WTC11 (cell line): ENCODE measurements at places on chromosomes 3 and 15. TPM values are rescaled to one million over a fixed set of nuclear protein-coding genes. Genes with fewer than 3 reads are reported as not detected.

GPR149 gene
- total RNA-seq: 0.09 TPM in 1 of 3 replicates, not detected in the others

DNA sequence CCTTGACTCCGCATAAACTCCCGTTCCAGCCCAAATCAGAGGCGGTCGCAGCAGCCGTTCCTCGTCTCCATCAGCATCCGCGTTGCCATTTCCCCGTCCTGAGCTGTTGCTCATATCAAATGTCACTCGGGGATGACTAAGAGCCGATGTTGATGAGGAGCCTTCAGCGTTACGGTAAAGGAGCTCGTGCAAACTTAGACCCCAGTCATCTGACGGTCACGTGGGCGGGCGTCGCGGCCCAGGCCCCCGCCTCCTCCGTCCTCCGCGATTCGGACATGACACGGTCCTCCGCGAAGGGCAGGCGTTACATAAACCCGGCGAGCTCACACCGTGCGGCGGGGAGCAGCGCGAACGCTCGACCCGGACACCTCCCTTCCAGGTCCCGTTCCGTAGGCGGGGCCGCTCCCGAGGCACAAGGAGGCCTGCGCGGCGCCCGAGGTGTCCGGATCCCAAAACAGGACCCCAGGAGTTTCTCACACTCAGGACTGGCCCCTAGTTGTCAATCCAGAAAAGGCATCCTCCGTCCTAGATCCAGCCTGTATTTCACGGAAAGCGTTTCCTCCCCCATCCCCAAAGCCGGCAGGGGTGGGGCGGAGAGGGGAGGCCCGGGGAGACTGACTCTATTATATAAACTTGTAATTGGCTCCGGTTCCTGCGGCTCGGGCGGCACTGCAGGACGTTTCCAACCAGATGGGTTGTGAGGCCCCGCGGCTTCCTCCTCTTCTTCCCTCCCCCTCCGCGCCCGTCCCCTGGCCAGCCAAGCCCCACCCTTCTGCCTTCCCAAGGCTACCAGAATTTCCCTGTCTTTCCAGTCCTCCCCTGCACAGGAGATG is 100.0 kb upstream of the IGF1R start:
- peak; percentile 72 for DNase-seq

DNA sequence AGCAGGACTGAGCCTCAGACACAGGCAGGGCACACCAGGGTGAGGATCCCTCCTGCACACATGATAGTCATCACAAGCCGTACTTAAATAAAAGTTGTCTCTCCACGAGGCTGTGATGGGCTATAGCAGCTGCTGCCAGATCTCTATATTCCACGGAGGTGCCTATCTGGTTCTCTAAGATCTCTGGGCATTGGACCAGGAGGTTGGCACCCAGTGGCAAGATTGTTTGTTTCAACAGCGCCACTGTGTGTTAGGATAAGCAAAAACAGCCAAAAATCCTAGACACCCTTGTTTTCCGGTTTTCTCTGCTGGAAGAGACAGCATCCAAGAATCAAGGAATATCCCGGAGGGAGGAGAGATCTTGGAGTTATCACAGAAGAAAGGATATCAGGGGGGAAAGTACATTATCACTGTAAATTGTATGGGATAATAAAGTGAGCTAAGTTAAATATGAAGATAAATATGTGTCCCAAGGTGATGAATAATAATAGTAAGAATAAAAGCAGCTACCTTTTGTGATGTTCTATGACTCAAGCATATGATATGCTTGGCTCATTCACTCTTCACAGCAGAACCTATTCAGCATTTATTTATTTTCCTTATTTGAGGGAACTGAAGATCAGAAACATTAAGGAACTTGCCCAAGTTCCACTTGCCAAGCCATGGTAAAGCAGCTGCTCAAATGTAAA is 90.6 kb upstream of the AKAP13 start:
- DNase-seq: no peak

DNA sequence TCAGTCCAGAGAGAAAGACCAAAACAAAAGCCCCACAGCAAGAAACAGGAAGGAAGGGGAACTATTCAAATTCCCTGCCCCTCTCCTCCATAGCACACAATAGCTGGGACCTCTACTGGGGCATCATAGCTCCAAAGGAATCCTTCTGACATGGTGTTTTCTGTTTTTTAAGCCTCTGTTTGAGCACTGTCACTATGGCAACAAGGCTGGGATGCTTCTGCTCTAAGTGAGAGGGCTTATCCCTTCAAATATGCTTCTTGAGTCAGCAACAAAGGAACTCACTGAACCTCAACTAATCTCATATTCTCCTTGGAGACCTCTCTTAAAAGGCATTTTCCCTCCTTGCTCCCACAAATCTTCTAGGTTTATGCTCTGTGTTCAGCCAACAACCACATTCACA is 40.5 kb downstream of the MYLK start:
- DNase-seq: no peak

TMIE gene
- total RNA-seq: 0.57 to 1.3 TPM (median 0.69 TPM) in 3 replicates

- DNase-seq: no peak
Measured at GRCh38 chr3:120274739-120275167, 10.3 kb downstream of the GPR156 start.

GNAT1 gene
- 0.13 to 0.39 TPM (median 0.14 TPM) in 3 replicates for total RNA-seq

DNA sequence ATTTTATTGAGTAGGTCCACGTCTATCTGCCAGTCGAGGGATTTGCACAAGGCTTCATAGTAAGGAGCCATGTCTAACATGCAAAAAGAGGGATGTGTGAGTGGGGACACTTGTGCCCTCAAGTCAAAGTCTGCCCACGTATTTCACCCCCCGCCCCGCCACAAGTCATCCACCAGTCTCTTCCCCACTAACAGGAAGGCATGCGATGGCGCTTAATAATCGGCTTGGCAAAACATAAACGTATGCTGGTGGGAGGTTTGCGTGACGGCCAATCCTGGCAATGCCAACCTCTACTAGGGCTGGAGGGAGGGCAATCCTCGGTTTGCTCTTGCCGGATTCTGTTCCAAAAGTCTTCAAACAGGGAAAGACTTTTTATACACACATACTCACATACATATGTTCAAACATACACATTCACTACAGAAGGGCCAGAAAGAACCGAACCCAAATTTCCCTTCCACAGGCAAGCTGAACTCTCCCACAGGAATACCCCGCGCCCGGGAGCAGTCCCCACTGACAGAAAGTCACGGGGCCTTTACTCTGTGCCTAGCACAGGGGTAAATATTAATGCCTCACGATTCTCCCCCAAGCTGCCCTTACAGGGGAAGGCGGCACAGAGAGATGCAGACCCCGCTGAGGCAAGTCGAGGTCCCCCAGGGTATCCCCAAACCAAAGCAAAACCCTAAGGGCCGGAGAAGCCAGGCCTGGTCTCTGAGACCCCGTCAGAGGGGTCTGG is 675 bp downstream of the PSMD6 start:
- no peak for DNase-seq

EEF1AKMT4 gene
- 11.3 to 11.8 TPM (median 11.4 TPM) in 3 replicates for total RNA-seq

- no peak for DNase-seq
Measured at GRCh38 chr15:57859130-57859685, 152.7 kb downstream of the POLR2M start.

DNA sequence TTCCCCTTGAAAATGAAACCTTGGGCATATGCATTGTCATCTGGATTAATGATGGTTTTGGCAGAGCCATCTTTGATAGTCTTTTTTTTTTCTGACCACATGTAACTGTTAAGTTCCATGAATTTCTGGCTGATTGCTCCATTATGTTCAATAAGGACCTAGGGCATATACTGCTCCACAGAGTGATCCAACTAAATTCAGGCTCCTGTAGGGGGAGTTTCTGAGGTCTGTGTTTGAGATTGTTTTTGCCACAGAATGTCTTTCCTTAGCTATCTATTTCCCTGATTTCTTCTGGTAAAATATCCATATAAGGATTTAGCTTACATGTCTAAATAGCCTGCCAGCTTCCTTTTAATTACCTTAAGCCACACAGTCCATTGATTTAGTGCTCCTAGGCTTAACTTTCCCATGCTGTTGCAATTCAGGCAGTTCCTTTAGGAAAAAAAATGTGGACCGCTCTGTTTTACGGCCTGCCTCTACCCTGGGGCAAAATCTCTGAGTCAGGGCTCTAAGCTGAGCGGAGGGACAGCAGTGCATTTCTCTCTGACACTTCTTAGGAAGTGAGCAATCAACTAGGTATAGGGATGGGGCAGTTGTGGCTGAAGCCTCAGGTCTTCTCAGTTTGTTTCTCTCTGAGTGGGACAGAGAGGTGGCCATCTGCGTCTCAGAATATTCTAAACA is 796.2 kb downstream of the NR2F2 start:
- no peak for DNase-seq

- no peak for DNase-seq
Measured at GRCh38 chr3:13704174-13704573, 155.2 kb downstream of the FBLN2 start.

DNA sequence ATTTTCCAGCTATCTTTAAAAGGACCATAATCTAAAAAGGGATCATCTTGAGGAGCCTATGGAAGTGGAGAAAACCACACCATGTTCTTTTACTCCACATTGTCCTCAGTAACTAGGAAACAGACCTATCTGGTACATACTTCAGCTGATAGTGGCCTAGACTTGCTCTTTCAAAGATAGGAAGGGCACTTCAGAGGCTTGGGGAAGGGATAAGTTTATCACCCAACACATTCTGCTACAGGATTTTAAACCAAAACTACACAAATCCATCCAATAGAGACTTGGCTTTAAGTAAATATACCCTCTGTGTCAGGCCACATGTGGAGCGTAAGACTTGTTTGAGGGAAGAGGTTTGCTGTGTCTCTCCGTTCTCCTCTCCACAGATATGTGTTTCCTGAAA is 35.4 kb downstream of the CP start:
- DNase-seq: no peak

DNA sequence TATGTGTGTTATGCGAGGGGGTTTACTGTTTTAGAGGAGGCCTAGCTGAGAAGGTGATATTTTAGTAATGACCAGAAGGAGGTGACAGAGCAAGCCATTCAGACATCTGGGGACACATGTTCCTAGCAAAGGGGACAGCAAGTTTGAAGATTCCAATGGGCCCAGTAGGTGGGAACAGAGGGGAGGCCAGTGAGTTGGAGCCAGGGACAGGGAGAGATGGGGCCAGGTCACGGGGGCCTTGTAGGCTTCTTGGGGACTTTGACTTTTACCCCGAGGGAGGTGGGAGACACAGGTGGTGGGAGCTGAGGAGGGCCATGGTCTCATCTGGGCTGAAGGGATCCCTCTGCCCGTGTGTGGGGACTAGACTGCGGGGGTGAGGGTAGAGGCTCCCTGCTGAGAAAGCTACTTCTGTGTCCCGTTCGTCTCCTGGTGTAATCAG is 72.5 kb downstream of the MGLL start:
- DNase-seq: no peak

DNA sequence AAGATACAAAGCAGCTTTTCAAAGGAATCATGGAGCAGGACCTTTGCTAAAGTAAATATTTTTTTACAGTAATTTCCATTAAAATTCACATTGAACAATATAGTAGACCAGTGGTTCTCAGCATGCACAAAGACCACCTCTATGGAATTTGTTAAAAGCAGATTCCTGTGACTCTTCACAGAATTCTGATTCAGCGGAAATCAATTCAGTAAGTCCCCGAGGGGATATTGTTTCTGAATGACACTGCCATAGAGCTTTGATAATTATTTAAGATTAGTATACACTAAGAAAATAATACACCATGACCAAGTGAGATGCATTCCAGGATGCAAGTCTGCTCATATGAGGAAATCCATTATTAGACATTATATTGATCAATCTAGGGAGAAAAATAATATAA is 161.9 kb upstream of the TNIK start:
- no peak for DNase-seq

GPR87 gene
- 0.16 TPM in 1 of 3 replicates, not detected in the others for total RNA-seq

GRCh38 chr3:173690542-173691180 is 293.1 kb downstream of the NLGN1 start:
- no peak for DNase-seq

- DNase-seq: no peak
Measured at GRCh38 chr3:119085070-119085439, 50.4 kb upstream of the IGSF11 start.

KBTBD13 gene
- total RNA-seq: 0.05 TPM in 1 of 3 replicates, not detected in the others

SAMMSON gene
- total RNA-seq: 0.11 to 0.13 TPM (median 0.11 TPM) in 3 replicates

DNA sequence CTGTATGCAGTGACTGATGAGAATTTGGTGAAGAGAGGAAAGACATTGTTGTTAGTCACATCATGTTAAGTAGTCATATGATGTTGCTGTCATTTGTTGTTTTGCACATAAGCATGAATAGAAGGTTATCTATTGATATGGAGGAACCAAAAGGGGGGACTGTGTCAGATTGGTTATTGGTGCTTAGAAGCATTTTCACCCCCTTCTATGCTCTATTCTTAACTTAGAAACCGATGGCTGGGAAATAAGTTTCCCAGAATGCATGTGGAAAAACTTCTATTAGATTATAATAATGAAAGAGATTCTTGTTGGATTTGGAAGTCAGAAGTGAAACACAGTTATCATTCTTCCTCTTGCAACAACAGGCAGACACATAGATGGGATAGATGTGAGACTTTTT is 33.2 kb upstream of the CADM2 start:
- no peak for DNase-seq

- no peak for DNase-seq
Measured at GRCh38 chr3:134772591-134772990, 22.5 kb upstream of the EPHB1 start.

MINAR1 gene
- total RNA-seq: 0.78 to 1.4 TPM (median 0.80 TPM) in 3 replicates

DNA sequence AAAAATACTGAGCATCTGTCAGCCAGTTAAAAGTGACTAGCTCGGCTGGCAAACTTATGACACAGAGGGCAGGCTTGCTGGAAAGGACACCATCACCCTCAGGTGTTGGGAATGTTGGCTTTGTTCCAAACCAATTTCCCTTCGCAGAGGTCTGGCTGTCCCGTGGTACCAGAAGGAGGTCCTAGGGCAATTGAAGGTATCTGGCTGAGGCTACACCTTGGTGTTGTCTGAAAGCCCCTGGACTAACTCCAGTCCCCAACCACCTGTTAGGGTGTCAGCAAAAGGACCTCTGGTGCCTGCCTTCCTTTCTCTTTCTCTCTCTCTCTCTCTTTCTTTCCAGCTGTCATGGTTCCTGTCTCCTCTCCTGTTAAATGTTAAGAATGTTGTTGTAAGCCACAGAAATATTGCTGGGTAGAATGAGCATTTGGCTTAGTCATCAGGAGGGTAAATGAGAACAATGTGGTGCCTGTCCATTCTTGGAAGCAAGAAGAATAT is 12.5 kb downstream of the PRR20G start:
- DNase-seq: no peak

DNA sequence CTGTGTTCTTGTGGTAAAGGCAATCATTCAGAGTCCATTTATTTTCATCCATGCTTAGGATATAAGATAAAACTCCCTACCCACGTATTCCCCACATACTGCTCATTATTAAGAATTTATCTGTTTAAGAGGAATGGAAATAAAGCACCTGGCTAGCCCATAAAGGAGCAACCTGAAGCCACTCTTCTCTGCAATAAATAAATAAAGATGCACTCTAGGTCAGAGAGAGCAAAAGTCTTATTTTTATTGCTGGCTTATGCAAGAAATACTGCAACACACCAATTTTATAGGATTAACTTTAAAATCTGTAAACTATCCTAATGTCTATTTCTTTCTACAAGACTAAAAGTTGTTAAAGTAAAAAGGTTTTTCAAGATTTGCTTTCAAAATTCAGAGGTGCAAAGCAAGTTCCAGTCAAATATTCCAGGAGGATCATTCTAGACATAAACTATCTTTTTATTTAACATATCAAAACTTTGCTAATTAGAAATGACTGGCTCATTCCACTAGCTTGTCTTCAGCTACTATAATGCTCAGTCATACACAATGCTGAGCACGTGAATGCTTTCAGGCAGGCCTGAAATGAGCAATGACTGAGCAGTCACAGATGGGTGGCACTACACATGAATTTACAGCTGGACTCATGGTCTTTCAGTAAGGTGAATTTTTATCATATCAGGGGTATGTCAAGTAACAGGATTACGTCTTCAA is 7.1 kb downstream of the TJP1 start:
- DNase-seq: no peak

- no peak for DNase-seq
Measured at GRCh38 chr3:153414982-153415381, 253.0 kb downstream of the RAP2B start.

GRCh38 chr3:185365291-185366073 is 2.5 kb downstream of the MAP3K13 start:
- no peak for DNase-seq
